ENCODE measurements at places on chromosomes 16 and 17.
A peak's percentile ranks its signal among the peaks of the same experiment; 100 is the strongest.

- H3K36me3 ChIP-seq, result peaks cover 19% of the 10 kb centered on the region
- H3K27me3 ChIP-seq, result no peaks in the 10 kb centered on the region
- H3K4me1 ChIP-seq, result peaks cover 12% of the 10 kb centered on the region
Observed at GRCh38 chr16:24758373-24758772, 28.9 kb downstream of the TNRC6A start.

- H3K4me3 ChIP-seq, result no peak overlapping the region
- H3K36me3 ChIP-seq, result no peaks in the 10 kb centered on the region
- no peak for DNase-seq
- no peak overlapping the region for H3K27ac ChIP-seq
Observed at GRCh38 chr17:46876926-46877325, 25.5 kb downstream of the WNT9B start.

DNA sequence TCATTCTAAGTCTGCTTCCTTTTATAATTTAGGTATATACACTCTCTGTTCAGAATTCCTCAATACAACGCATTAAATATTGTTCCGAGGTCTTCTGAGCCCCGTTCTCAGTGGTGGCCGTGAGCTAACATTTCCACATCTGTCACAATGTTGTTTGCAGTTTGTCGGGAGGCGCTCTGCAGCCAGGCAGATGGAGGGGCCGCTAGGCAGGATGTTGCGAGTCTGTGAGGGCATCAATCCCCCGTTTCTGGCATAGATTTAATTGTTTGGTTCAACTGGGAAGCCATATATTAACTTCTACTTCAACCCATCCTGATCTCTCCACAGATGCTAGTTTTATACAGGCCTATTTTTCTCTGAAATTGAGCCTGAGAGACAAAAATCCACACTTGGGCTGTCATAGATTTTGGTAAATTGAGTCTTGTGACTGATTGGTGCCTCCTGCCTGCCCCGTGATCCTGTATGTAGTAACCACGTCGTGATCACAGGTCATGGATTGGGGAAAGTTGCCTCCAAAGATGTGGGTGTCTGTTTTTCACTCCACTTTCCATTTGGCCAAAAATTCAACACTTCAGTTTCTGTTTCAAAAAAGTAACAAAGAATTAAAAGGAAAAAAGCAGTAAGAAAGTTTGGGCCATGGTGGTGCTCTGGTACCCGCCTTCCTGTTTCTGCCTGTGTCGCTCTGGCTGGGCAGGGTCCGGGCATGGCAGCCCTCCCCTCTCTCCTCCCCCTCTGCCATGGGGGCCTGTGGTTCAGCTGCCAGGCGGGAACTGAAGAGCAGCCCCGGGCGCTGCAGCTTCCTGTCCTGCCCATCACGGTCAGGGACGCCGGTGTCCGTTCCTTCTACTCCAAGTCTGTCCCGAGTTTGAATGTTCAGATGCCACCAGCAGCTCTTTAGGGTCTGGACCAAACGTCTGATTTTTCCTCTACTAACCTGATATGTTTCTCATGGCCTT, 41.5 kb downstream of the RPTOR start:
- no peak for DNase-seq
- H3K4me3 ChIP-seq, result no peak overlapping the region
- H3K4me1 ChIP-seq, result no peaks in the 10 kb centered on the region
- H3K27me3 ChIP-seq, result no peaks in the 10 kb centered on the region
- H3K27ac ChIP-seq, result no peak overlapping the region

- H3K36me3 ChIP-seq, result no peaks in the 10 kb centered on the region
- H3K27me3 ChIP-seq, result no peaks in the 10 kb centered on the region
- H3K4me1 ChIP-seq, result peaks cover 29% of the 10 kb centered on the region
- peak overlapping the region; percentile 73 for H3K27ac ChIP-seq
- peak; percentile 81 for DNase-seq
- peak overlapping the region; percentile 31 for H3K4me3 ChIP-seq
Observed at GRCh38 chr17:43431714-43432523, 33.1 kb downstream of the ARL4D start.

DNA sequence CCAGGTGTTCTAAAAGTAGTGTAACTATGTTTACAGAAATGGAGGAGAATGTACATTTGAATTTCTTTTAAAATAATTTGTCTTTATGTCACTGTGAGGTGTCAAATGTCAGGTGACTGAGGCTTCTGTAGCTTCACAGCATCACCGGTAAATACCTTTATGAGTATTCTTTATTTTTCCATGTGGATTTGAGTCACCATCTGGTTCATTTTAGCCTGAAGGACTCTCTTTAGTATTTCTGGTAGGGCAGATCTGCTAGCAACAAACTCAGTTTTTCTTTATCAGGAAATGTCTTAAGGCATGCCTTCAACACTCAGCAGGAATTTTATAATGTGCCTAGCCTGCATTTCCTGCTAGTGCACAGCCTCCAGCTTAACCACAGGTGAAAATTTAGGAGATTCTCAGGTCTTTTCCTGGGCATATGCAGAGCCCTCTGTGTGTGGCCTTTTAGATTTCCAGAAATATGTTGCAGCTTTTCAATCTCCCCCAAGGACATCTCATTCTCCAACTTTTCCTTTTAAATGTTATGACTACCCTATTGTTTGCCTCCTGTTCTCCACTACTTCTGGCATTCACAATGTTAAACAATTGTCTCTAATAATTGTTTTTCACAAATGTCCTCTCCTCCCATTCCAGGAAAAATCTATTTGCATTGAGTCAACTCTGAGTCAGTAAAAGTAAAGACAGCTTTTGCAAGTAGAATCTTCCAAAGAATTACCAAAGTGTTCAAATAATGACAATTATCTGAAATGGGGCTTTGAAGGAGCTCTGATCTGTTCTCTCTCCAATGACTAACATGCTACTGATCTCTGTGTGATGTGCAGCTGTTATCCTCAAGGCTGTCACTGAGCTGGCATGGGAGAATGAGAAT, 239.4 kb upstream of the CPHXL start:
- DNase-seq, result no peak
- no peaks in the 10 kb centered on the region for H3K4me1 ChIP-seq
- H3K4me3 ChIP-seq, result no peak overlapping the region
- H3K27ac ChIP-seq, result no peak overlapping the region
- no peaks in the 10 kb centered on the region for H3K36me3 ChIP-seq

- DNase-seq, result peak; percentile 62
- H3K27me3 ChIP-seq, result no peaks in the 10 kb centered on the region
- no peak overlapping the region for H3K4me3 ChIP-seq
- H3K36me3 ChIP-seq, result 0 out of 2 replicates have a peak, but pooled peaks cover 3% of the 10 kb centered on the region
- no peaks in the 10 kb centered on the region for H3K4me1 ChIP-seq
Observed at GRCh38 chr16:47492428-47493377, 31.6 kb downstream of the PHKB start.
